ENCODE measurements at places on chromosomes 3 and 15.

DNA sequence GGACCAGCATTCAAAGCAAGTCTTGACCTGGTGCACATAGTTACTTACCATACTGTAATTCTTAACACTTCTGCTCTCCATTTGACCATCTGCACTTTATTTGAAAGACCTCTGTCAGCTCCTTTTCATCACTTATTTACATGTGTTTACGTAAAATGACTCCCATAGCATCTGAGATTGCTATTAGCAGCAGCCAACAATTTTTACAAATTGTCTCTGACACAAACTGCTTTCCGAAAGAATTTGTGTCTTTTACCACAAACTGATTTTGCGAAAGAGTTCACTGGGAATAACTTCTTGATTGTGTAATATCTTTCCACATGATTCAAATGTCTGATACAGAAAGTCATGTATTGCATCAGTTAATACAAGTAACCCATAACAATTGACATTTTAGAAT, 144.1 kb upstream of the PEX5L start:
- DNase-seq = no peak

DNA sequence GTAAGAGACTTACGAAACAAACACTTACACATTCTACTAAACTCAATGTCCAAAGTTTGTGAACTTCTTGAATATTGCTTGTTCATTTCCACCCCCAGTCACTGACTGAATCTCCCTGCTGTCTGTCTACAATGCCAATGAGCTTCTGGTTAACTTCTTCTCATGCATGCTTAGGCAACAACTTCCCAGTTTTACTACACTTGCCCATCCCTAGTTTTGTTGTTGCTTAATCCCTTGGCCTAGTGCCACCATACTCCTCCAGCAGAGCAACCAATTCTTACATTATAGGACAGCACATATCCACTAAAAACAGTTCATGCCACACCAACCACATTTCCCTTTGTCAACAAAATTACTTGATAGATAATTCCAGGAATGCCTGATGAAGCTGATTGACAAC, 40.9 kb upstream of the CCR2 start:
- no peak for DNase-seq

DNA sequence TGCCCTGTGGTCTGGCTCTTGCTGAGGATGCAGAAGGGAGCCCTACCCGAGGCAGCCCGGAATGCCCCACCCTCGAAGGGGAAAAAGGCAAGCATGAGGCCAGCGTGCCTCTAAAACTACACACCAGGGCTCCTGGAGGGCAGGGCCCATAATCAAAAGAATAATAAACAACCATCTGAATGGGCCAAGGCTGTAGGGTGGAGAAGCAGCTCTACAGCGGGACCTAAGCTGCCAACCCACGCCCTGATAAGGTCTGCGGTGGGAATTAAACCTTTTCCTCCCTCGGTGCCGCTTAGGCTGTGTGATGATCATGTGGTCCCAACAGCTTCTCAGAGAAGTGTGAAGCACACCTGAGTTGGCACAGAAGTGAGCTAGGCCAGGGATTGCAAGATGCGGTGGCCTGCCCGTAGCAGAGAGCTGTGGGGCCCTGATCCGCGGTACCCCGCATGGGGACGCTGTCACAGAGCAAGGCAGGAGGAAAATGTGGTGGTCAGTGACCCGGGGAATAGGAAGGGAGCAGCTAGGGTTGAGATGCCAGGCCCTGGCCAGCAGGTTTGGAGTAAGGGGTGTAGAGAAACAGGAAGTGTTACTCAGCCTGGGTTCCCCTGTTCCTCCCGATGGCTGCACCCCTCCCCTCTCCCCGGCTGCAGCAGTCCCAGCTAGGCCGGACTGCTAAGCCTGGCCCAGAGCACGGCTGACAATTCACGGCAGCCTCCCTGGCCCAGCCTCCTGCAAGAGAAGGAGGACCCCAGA, 1.1 kb upstream of the C15orf62 start:
- no peak for DNase-seq

DNA sequence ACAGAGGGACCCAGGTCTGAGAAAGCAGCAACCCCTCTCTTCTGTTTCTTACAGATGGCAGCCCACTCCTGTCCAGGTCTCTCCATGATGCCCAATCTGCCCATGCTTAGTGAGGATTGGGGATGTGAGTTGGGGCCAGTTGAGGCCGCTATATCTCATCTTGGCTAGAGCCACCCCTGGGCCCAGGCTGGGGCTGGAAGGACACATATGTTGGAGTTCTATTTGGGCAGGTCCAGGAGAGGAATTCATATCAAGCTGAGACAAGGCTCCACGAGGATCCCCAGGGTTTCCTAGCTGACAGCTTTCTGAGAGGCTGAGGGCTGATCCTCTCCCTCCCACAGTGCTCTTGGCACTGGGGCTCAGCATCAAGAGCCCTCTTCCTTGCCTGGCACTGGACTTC, 11.4 kb downstream of the TGM5 start:
- no peak for DNase-seq

- DNase-seq = no peak
Measured at GRCh38 chr15:42194513-42194912, 13.6 kb downstream of the VPS39 start.

GRCh38 chr3:52742418-52743041, 28.2 kb downstream of the NEK4 start:
- DNase-seq = peak; percentile 58

DNA sequence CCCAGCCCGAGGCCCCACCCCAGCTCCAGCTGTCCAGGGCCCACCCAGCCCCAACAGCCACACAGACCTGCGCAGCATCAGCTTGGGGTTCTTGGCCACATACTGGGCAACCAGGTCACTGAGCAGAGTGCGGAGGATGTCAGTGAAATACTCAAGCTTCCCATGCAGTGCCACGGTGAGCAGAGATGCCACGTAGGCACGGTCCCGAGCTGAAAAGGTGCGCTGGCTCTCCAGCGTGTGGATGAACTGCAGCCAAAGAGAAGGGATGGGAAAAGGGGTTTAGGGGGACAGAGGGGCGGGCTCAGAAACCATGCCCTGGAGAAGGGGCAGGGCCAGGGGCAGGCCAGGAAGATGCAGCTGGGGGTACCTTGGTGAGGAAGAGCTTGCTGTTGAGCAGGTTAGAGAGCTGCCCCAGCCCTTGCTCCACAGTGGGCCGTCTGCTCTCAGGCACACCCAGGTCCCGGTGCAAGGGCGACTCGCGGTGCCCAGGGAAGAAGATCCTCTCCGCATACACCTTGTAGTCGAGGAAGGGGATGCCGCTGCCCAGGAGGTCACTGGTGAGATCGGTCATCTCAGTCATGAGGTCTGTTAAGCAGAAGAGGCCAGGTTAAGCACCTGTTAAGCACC, 17.4 kb downstream of the PLXNB1 start:
- no peak for DNase-seq

DNA sequence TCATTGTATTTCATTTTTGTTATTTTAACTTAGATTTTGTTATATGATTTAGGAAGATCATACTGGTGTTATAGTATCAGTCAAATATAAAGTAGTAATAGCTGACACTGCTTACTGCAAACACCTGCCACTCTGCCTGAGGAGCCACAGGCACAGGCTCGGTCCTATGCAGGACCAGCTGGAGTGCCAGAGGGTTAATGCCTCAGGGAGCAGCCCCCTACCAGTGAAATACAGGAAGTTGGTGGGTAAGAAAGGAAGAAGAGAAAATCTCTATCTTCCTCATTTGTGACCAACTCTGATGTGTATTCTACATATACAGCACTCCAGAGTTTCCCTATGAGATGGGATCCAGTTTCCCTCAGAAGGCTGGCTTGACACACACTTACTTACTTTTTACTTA, 593.3 kb downstream of the UNC13C start:
- DNase-seq = no peak
